Stimulated activated CD4-positive, alpha-beta T cell treated with anti-CD3 and anti-CD28 coated beads, Interleukin-15, amount 100 ng/mL, for 48 hours (primary cell): ENCODE measurements at places on chromosomes 2 and 18.

DNA sequence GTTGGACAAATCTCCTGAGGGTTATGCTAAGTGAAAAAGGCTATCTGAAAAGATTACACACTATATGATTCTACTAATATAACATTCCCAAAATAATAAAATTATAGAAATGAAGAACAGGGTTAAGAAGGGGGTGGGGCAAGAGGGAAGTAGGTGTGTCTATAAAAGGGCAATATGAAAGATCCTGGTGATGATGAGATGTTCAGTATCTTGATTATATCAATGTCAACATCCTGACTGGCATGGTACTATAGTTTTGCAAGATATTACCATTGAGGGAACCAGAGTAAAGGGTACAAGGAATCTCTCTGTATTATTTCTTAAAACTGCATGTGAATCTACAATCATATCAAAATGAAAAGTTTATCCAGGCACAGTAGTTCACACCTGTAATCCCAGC, 16.7 kb downstream of the CFAP53 start:
- no peak for DNase-seq

- DNase-seq: no peak
Measured at GRCh38 chr2:123363826-123364225, 661.3 kb upstream of the CNTNAP5 start.

GRCh38 chr2:43569921-43570320, 25.9 kb downstream of the THADA start:
- DNase-seq: peak; percentile 7

DNA sequence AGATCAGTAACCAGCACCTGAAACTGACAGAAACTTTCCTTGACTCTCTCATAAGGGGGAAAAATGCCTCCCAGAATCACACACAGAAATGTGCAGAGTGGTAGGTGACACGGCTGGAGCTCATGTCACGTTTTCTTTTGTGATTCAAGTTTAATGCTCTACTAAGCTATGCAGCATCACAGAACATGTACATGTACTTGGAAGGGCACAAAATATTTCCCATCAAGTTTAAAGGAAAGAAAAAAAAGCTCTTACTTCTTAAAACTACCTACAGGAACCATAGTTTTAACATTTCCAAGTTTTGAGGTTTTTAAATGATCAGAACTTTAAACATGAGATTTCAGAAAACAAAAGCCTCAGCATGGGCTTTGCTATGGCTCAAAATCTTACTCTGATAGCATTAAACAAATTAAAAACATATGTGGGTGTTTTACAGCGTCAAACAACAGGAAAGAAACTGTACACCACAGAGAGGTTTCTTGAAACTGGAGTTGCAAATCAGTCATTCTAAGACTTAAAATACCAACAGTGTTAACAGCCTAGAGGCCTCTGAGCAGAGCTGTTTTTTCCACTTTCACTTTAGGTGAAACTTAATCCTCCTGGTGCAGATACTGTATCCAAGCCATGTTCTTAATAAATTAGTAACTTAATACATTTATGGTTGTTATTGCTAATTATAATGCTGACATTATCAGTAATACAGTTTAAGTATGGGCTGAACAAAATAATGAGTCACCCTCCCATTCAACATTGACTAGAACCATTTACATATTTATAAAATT, 30.1 kb downstream of the MBP start:
- DNase-seq: no peak

DNA sequence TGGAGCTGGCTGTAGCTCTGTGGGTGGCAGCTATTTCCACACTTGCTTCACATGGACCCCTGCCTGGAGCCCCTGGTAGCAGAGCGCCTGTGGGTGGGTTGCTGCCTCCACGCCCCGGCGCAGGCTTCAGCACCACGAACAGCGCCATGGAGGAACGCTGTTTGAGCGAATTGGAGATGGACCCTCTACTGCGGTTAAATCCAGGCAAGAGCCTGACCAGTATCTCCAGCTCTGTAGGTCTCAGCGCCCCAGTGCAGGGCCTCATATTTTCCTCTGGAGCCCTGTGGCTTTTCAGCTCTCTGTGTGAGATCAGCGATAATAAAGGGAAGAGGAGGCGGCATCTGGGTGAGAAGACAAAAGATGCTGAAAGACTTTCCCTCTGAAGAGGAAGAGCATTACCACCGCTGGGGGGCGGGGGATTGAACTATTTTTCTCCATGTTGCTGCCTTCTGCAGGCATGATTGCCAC, 12.0 kb downstream of the ONECUT2 start:
- DNase-seq: no peak

- DNase-seq: no peak
Measured at GRCh38 chr18:48003426-48004349, 73.2 kb upstream of the SMAD2 start.
